ENCODE measurements at places on chromosomes 4 and X. TPM values are rescaled to one million over a fixed set of nuclear protein-coding genes. Genes with fewer than 3 reads are reported as not detected.

The ZCCHC18 gene
- 0.56 TPM for total RNA-seq

GRCh38 chrX:27675493-27675892, 85.3 kb downstream of the DCAF8L2 start:
- DNase-seq = peak; percentile 17

- peak; percentile 24 for DNase-seq
These were observed 113.7 kb upstream of the TSPAN5 start for GRCh38 chr4:98771959-98772632.

DNA sequence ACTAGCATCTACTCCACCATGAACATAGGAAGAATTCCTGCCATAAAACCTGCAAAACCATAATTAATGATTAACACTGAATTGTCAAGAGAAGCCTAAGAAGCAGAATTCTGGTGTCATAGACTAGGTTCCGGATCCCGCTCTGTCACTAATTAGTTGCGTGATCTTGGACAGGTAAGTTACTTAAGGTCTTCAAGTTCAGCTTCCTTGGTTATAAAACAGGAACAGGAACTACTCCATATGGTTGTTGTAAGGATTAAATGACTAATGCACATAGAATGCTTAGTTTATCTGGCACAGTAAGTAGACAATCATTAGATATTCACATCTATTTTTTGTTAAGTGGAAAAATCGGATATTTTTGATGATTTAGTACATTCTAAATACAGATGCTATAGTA, 14.3 kb downstream of the G3BP2 start:
- DNase-seq = peak; percentile 65

GRCh38 chr4:167196344-167197012, 37.8 kb downstream of the SPOCK3 start:
- no peak for DNase-seq

DNA sequence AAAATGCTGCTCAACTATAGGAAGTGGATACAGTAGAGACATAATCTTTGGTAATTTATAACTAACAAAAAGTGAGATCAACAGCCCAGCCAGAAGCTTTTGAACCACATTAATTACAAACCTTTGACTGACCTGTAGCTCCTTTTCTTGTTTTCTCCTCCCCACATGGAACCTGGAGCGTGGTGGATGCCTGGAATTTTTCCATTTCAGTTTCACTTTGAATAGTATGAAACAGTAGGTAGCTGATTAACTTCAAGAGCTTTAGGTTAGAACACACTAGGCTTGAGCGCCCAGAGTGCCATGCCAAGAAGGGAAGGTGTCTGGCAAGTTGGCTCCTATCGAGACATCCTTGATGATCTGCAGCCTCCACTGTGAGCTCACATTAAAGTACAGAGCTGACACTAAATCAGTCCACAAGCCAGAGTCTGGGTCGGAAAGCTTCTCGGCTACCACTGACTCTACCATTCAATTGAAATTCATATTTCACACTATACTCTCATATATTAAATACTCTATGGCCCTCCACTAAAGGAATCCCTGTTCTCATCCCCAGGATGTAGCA, 143.4 kb downstream of the GLRA2 start:
- no peak for DNase-seq

DNA sequence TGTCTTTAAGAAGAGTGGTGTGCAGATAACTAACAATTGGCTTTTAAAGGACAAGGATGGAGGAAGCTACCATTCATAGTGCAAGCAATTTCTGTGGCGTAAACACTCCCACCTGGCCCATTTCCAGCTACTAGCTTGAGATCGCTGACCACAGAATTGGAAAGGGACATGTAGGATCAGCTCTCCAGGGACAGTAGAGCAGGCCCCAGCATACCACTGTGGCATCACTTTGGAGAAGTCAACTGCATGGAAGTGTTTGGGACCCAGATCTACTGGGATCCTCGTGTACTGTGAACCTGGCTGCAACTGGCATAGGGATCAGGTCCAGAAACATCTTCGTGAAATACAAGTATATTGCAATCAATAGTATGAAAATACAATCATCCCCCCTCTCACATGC, 515.0 kb downstream of the INPP4B start:
- no peak for DNase-seq

DNA sequence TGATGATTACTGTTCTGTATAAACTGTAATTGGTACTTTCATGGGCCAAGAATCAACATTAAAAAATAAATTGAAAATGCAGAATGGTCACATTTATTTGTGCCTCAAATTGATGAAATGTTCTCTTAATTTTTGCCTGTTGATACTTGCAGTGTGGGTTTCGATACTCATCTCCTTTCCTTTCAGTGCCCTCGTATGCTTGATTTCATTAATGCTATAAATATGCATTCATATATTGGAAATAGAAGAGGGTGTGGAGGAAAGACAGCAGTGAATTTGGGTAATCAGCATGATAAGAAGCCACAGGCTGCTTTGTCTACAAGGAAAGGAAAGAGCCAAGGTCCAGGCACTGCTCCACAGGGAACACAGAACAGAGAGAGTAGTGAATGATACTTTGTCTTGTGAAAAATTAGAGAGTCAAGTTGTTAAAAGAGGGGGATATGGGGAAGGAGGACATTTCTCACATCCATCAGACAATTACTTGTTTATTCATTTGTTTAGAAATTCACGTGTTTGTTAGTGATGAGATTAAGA, 1.0 kb upstream of the DDX60 start:
- no peak for DNase-seq

DNA sequence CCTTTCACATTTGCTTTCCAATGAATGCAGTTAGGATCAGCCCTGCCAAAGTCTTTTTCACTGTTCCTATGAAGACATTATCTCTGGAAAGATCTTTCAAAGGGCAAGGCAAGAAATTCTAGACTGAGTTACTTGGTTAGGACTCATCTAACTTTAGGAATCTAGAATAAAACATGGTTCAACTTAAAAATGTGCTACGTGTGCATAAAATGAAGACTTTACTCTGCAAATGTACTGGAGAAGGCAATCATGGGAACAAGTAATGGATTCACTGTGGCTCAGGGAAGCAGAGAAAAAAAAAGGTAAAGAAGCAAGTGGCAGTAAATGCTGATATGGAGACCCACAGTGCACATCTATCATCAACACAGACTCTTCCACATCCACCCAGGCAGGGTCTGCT, 297.4 kb downstream of the HNRNPD start:
- DNase-seq = no peak

- no peak for DNase-seq
These were observed 13.5 kb upstream of the PRSS48 start for GRCh38 chr4:151263455-151263854.
